ENCODE measurements at places on chromosomes 5 and 9.

GRCh38 chr9:130987738-130988399 is 21.1 kb upstream of the LAMC3 start:
- no peak for DNase-seq

DNA sequence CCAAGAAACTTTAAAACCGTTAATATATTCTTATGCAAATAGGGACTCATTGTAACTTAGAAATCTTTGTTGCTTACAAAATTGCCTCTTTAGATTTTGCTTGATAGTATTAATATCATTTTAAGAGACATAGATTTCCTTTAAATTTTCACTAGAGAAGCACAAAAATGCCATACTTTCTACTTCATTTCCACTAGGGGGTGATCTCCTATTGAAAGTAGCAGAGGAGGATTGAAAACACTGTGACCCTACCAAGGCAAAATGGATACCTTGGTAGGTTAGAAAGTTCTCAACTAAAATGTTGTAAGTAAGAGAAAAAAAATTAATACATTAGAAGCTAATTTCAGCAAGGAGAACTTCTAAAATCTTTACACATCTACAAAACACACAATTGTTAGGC is 204.9 kb downstream of the CHSY3 start:
- DNase-seq: peak; percentile 49

DNA sequence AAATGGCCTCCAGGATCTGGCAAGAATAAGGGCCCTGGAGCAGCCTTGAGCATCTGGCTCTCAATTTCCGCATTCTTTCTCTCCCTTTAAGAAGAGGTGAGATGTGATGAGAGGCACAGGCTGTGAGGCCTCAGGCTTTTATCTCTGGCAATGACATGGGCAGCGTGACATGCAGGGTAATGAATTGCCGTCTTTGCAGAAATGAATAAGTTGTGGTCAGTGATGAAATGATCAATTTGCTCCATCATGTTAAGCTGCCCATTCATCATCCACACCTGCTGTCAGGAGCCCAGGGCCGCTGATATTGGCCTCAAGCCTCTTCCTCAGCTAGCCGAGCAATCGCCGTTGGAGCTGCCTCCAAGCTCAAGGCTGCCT is 265.3 kb downstream of the TRIM32 start:
- DNase-seq: no peak

DNA sequence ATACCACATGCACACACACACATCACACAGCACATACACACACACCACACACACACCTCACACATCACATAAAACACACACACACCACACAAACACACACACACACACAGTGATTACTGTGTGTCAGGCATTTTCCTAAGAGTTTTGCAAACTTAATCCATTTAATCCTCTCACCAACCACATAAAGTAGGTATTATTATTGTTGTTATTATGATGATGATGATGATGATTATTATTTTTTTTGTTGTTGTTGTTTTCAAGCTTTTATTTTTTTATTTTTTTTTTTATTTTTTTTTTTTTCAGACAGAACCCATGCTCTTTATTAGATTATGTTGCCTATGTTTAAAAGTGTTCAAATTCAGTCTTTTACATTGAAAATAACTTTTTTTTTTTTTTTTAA is 31.5 kb downstream of the JADE2 start:
- DNase-seq: no peak

DNA sequence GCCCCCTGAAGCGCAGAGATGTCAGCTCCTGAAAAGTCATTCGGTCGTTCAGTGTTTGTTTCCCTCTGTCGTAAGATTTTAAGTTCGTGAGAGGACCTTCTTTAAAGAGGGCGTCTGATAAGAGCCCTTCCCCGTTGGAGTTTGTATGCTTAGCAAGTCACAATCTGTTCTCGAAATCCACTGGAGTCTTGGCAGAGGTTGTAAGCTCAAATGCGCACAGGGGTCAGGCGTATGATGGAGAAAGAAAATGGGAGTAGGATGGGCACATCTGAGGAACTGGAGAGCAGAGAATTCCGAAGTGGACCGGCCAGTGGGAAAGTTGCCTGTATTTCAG is 710 bp downstream of the HSD17B4 start:
- peak; percentile 11 for DNase-seq

GRCh38 chr5:67496051-67496450 is 299.5 kb upstream of the CD180 start:
- no peak for DNase-seq

- DNase-seq: no peak
Measured at GRCh38 chr9:115130176-115130575, 12.2 kb upstream of the TNC start.
